ENCODE measurements at places on chromosomes 7 and 10.

GRCh38 chr7:108329514-108329913 lies 126.7 kb downstream of the NRCAM start:
- no peak for DNase-seq

DNA sequence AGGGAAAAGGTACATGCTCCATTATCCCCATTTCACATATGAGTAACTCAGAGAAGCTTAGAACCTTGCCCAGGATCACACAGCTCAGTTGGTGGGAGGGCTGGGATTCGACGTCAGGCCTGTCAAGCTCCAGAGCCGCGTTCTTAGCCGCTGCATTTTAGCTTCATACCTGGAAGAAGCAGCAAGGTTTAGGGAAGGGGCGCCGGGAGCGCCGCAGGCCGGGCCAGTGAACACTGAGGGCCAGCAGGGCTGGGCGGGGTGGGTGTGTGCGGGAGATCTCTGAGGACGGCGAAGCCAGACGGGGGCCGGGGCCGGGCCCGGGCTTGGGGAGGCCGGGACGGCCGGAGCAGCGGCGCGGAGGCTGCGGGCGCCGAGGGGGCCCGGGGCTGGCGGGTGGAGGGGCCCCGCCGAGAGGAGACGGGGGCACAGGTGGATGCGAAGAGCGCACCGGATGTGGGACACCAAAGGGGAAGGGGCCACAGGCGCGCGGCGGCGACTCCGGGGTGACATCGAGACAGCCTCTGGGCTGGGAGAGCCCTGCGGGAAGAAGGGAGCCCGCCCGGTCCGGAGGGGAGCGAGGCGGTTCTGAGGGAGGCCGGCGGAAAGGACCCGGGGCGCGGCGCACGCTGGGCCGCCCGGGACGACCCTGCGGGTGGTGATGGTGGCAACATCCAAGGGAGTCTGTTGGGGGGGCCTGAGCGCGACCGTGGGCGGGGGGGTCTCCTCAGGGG lies 498 bp downstream of the NDST2 start:
- no peak for DNase-seq

- DNase-seq, result no peak
Measured at GRCh38 chr10:59078978-59079377, 97.5 kb upstream of the PHYHIPL start.

DNA sequence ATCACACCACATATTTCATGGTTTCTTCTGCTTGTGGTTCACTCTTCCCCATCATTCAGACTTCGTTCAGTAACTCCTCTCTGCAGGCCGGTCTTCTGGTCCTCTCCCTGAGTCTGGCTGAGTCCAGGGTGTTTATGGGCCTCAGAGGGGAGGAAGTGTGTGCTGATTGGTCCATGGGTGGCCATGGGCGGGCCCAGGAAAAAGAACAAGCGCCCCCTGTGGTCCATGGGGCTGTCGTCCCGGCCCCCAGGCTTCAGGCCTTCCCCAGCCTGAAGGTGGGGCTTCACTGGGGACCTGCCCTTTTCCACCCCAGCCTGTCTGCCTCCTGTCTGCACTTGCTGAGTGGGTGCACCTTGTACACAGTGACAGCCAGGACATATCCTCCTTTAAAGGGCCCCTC lies 123.7 kb downstream of the VIPR2 start:
- no peak for DNase-seq

DNA sequence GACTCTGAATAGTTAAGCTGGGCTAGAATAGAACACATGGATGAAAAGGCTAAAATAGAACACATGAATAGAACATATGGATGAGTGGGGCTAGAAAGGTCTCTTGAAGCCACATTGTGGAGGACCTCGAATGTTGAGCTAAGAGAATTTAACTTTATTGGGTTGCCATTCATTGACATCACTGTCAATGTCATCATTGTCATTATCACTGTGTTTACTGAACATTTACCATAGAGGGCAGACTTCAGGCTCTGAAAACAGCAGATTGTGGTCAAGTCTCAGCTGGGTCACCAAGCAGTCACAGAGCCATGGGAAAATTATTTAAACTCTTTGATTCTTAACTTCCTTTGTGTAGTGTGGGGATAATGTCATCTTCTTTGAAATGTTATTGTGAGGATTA lies 80.4 kb downstream of the WDFY4 start:
- DNase-seq, result no peak

Data from NCI-H446 treated with DMSO at 0.1 percent for 48 hours (cell line).